ENCODE measurements at places on chromosomes 7 and 10.

- no peak for DNase-seq
Observed at GRCh38 chr10:23461557-23461956, 22.7 kb downstream of the OTUD1 start.

DNA sequence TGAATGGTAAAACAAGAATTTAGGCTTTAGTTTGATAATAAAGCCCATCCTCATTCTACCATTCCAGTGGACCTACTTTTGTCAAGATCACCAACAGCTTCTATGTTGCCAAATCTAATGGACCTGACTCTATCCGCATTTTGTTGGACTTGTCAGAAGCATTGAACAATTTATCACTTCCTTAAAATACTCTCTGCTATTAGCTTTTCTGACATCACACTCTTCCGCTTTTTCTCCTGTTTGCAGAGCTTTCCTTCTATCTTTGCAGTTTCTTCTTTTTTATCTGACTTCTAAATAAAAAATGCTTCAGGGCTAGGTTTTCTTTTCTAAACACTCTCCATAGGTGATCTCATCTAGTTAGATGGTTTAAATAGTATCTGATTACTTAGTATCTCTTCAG lies 42.7 kb upstream of the SMIM30 start:
- DNase-seq = no peak

DNA sequence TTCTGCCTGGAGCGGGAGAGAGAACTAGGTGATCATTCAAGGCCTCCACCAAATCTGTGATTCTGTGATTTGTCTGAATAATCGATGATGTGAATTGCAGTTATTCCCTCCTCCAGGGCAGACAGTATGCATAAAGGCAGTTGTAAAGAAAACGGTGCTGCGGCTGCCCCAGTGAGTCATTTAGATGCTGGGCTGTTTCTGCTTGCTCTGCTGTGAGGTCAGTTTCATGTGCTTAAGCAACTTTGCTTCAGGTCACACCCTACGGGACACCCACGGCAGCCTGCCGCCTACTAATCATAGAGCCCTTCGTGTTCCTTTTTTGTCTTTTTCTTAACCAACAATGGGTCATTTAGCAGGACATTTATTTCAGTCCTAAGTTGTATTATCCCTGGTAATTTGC lies 158.1 kb upstream of the PITRM1 start:
- no peak for DNase-seq

DNA sequence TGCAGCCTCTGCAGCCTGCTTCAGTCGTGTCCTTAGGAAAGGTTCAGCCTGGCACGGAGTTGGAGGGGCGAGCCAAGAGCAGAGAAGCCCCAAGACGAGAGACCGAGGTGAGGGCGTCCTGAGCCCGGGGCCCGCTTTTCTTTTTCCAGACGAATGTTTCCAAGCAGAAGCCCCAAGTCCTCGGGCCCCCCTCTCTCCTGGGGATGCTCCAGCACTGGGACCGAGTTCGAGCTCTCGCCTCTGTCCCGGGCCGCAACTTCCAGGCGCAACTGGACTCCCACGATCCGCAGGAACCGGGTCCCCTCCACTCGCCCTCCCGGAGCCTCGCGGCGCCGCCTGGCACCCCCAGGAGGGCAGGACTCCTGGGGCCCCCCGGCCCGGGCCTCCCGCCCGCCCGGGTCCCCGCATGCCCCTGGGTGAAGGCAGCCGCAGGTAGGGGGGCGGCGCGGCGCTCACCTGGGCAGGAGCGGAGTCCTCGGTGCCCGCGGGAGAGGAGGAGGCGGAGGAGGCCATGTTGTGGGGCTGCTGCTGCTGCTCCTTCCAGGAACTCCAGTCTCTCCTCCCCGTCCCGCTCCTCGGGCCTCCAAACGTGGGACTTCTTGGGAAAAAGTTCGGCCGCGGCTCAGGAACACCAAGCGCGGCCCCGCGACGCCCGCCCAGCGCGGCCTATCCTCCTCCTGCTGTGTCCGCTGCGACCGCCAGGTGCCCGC lies 45.3 kb upstream of the CDK1 start:
- peak; percentile 47 for DNase-seq

- no peak for DNase-seq
Observed at GRCh38 chr7:133873631-133874030, 253.5 kb upstream of the LRGUK start.

- no peak for DNase-seq
Observed at GRCh38 chr7:33516568-33516967, 387.2 kb downstream of the BBS9 start.

DNA sequence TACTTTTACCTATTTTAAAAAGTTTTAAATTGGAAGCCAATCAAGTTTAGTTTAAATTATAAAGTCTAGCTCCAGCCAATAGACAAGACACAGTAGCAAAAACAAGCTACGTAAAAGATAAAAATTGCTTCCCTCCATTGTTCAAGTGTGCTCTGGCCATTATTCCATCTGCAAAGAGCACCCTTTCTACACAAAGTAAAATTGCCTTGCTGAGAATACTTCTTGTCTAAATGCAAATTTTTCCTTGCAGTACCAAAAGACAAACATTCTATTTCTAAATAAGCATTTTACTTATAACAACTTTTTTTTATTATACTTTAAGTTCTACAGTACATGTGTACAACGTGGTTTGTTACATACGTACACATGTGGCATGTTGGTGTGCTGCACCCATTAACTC lies 75.9 kb upstream of the ZNF746 start:
- DNase-seq = no peak

- no peak for DNase-seq
Observed at GRCh38 chr7:1369916-1370657, 89.2 kb downstream of the MICALL2 start.

GRCh38 chr10:70357565-70357964 lies 24.9 kb downstream of the LRRC20 start:
- no peak for DNase-seq

DNA sequence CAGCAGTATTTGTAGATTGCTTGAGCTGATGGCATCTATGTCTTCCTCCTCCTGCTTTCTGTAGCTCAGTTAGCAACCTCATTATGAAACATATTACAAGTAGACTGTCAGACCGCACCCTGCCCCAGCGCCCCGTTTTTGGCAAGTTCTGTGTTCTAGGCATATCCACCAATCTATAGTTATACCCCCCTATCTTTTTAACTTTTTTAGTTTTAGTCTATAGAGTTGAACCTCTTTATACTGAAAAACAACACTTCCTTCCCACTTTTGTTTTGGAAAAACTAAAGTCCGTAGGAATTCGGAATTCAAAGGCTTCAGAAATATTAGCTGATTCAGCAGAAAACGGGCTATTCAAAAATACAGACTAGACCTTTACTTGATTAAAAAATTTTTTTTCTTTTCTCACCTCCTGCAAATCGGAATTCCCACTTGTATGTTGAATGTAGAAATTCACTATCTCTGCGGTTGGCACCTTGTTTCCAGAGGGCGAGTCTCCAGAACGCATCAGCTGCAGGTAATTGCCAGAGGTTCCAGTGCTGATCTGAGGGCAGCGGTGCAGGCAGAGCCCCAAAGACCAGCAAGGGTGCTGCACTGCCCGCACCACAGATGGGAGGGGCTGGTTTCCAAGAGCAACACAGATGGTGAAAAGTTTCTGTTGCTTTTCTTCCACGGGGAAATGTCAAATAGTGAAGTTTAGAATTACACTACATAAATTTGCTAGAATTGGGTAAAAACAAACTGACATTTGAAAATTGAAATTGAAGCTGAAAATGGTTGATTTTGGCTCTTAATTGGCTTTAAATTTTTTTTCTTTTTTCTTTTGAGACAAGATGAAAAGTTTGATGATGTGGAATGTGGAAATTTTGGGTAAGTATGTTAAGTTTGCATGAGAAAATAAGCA lies 2.2 kb upstream of the FZD8 start:
- no peak for DNase-seq

DNA sequence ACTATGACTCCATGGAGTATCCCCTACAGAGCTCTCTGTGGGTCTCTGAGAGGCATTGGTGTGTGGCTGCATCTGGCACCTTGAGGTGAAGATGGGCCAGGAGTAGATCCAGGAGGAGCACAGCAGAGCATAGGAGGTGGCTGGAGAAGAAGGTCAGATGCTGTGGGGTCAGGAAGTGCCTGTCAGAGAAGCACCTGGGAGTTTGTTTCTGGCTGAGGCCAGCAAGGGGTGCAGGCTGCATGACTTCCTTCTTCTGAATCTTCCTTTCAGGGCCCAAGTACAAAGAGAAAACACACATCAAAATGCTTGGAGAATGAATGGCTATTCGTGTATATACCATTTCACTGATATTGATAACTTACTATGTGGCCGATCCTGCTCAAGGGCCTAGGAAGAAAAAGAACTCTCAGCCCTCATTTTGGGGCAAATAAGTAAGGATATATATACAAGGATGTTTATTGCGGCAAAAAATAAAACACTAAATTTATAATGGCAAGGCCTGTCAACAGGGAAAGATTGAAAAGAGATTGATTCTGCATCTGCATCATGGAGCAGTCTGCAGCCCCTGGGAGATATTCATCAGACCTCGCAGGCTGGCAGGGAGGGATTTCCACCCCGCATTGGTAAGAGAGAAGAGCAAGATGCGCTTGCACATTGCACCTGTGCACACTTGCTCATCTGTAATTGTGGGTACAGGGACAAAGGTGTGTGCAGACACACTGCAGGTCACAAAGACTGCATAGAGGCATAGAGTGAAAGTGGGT lies 39.2 kb downstream of the PTPRE start:
- no peak for DNase-seq

- no peak for DNase-seq
Observed at GRCh38 chr10:104910712-104911111, 269.6 kb downstream of the SORCS3 start.

- no peak for DNase-seq
Observed at GRCh38 chr7:29995652-29996051, 6.1 kb upstream of the SCRN1 start.

DNA sequence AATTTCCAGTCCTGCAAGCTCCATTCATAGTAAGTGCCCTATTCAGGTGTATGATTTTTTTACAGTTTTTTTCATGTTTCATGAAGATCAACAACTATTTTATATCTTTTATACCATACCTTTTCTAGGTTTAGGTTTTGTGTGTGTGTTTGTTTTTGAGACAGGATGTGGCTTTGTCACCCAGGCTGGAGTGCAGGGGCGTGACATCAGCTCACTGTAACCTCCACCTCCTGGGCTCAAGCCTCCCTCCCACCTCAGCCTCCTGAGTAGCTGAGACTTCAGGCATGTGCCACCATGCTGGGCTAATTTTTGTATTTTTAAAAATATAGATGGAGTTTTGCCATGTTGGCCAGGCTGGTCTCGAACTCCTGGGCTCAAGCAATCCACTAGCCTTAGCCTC lies 35.0 kb downstream of the ARMH3 start:
- DNase-seq = no peak

DNA sequence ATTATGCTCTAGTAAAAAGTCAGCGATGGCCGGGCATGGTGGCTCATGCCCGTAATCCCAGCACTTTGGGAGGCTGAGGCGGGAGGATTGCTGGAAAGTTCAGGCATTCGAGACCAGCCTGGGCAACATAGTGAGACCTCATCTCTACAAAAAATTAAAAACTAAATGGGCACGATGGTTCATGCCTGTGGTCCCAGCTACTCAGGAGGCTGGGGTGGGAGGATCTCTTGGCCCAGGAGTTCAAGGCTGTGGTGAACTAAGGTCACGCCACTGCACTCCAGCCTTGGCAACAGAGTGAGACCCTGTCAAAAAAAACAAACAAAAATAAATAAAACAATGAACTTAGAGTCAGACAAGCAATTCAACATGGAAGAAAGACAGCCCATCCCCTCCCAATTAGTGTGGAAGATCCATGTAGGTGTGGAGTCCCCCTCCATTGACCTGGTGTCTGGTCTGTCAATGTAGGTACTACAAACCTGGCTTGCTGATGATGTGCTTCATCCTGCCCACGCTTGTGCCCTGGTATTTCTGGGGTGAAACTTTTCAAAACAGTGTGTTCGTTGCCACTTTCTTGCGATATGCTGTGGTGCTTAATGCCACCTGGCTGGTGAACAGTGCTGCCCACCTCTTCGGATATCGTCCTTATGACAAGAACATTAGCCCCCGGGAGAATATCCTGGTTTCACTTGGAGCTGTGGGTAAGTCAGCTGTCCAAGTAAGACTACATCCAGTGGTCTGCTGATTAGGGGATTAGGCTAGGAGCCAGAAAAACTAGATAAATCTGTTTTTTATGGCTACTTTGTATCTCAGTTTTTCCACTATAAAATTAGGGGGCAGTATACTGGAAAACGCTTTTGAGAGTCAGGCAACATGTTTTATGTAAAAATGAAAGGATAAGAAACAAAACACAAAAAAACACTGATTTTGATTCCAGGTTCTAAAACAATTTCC lies 9.3 kb downstream of the SCD start:
- DNase-seq = no peak

- DNase-seq = no peak
Observed at GRCh38 chr7:121579639-121580038, 183.5 kb upstream of the FAM3C start.

GRCh38 chr10:131673396-131673795 lies 227.4 kb upstream of the PPP2R2D start:
- no peak for DNase-seq

- DNase-seq = no peak
Observed at GRCh38 chr7:154259396-154259795, 207.2 kb downstream of the DPP6 start.

- no peak for DNase-seq
Observed at GRCh38 chr10:93447970-93448369, 34.2 kb downstream of the MYOF start.

- DNase-seq = no peak
Observed at GRCh38 chr7:112892263-112892662, 102.1 kb upstream of the TMEM168 start.

DNA sequence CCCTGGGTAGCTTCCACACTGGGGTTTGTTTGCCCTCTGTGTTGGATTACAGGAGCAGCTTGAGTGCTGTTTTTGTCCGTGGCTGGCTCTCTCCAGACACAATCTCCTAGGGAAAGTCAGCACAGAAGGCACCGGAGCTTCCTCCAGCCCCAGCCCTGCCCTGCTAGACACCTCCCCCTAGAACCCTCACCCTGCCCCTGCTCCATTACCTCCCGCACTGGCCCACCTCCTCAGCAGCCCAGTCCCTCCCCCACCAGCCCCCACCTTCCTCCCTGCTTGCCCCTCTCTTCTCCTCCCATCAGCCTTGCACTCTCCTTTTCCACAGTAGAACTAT lies 130.5 kb downstream of the ADCY1 start:
- DNase-seq = no peak

DNA sequence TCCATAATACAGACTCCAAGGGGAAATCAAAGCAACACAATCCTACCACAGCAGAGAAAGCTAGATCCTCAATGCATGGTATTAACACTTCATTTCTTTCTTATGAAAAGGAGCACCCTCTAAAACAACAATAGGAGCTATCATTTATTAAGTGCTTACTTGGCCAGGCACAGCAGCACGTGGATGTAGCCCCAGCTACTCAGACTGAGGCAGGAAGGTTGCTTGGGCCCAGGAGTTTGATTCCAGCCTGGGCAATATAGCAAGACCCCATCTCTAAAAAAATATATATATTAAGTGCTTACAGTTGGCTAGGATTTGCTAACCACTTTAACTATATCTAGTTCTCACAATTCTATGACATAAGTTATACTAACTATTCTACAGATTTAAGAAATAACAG lies 12.2 kb downstream of the SNX13 start:
- DNase-seq = no peak

Measured in T-cell (primary cell).